Glomerular endothelial cell (primary cell): ENCODE measurements at places on chromosomes 1 and 21. TPM values are rescaled to one million over a fixed set of nuclear protein-coding genes. Genes with fewer than 3 reads are reported as not detected.

TMEM50A gene
- total RNA-seq = 138 and 144 TPM in 2 replicates

SLC41A1 gene
- 29.8 and 50.8 TPM in 2 replicates for total RNA-seq

GPR3 gene
- 0.44 and 1.5 TPM in 2 replicates for total RNA-seq

AIRE gene
- total RNA-seq = not detected in 2 replicates

GRCh38 chr1:213260311-213261075, 209.5 kb downstream of the RPS6KC1 start:
- no peak for DNase-seq

DNA sequence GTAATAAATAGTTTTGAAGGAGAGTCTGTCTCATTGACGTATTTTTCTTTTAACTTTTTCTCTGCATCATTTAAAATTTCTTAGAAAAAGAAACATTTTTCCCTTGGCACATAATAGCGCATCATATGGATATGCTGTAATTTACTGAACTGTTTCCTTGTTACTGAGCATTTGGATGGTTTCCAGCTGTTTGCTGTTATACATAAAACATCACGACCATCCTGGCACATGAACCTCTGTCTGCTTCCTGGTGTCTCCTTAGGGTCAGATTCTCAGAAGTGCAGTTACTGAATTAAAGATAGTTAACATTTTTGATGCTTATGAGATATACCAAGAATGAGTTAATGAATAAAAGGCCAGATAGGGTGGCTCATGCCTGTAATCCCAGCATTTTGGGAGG, 67.2 kb downstream of the BACE2 start:
- no peak for DNase-seq

DNA sequence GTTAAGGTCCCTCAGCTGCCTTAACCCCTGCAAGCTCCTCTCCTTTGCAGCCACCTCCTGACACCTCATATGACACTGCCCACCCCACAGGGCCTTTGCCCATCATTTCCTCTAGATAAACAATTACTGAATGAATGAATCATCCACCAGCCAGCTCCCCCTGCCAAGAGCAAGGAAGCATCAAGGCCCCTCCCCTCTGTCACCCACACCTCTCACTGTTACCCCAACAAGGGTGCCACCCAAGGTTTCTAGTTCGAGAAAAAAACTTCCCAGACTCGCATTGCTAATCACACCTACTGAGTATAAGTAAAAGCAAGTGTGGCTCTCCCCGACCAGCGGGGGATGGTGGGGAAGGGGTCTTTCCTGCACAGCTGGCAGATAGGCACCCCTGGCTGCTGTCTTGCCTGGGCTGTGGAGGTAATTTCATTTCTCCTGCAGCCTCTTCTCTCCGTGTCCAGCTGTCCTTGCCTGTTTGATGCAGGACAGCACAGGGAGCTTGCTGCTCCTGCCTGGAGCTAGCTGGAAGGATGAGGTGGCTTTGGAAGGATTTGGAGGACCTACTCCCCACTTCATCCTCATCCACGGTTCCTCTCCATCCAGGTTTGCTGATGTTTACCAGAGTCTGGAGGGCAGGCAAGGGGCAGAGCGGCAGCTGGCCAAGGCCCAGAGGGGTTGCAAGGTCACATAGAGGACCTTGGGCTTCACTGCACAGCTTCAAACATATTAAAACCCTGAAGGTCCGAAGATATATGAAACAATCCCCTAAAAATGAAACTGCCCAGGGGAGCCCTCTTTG, 33.1 kb upstream of the LBR start:
- no peak for DNase-seq

- no peak for DNase-seq
Observed at GRCh38 chr1:246791303-246791918, 67.2 kb downstream of the SCCPDH start.

GRCh38 chr1:86779308-86780191, 75.2 kb downstream of the SH3GLB1 start:
- no peak for DNase-seq

DNA sequence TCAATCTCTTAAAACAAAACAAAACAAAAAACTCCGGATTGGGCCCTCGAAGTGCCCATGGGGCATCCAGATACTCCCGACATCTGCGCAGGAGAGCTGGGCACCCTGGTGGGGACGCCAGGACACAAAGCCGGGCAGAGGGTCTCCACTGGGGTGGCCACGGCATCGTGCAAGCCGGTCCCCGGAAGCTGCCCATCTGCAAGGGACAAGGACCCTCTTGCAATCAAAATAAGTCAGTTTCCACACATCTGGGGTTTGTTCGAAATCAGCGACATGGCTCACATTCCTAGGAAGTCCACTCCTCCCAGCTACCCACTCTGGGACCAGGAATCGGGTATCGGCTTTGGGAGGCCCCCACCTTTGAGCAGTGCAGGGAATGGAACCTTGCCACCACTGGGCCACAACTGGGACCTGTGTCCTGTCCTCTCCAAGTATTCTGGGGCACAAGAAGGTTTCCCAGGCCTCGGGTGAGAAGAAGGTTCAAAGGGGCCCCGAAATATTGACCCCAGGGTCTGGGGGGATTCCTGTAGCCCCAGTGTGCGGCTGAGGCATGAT, 4.6 kb upstream of the PRDM16 start:
- DNase-seq = no peak
